Muscle of leg (tissue), 16 donors: ENCODE measurements at places on chromosomes 1 and 21. TPM values are rescaled to one million over a fixed set of nuclear protein-coding genes. Genes with fewer than 3 reads are reported as not detected.

Gene FCRL6
- total RNA-seq, result not detected

- H3K36me3 ChIP-seq, result no peaks in the 10 kb centered on the region
- H3K27ac ChIP-seq, result peak overlapping the region; percentile 82
- no peak for DNase-seq
- H3K4me3 ChIP-seq, result no peak overlapping the region
Observed at GRCh38 chr1:244155661-244156060, 104.6 kb downstream of the ZBTB18 start.

Gene MSH4
- total RNA-seq, result 0.44 TPM

DNA sequence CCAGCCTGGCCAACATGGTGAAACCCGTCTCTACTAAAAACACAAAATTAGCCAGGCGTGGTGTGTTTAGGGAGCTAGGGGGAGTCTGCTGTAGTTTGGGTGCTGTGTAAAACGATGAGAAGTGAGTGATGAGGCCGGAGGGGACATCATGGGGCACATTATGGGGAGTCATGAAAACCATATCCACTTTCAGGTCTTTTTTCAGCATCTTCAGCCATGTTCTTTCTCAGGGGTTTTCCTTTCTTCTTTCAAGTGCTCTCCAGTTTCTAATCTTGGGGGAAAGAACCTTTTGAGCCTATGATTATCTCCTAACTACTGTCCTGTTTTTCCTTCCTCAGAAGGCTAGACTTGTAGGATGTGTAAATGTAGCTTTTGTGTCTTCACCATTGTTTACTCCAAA lies 14.4 kb downstream of the KDM4A start:
- no peaks in the 10 kb centered on the region for H3K27me3 ChIP-seq
- DNase-seq, result no peak
- no peak overlapping the region for H3K4me3 ChIP-seq
- no peak overlapping the region for H3K27ac ChIP-seq
- H3K36me3 ChIP-seq, result peaks cover 87% of the 10 kb centered on the region

DNA sequence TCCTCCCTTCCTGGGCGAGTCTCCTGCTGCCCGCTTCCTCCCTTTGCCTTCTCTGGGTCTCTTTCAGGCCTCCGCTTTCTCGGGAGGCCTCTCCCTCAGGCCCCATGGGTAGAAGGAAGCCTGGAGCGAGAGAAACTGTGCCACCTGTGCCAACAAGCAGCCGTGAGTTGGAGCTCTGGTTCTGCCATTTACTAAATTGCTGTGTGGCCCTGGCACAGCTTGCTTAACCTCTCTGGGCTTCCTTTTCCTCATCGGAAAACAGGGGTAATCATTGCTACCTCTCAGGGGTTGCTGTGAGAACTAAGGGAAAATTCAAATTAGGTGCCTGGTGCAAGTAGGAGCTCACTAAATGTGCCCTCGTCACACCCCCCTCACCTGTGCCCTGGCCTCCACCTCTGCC lies 80.4 kb downstream of the PAX7 start:
- no peak for DNase-seq
- H3K4me3 ChIP-seq, result no peak overlapping the region
- H3K36me3 ChIP-seq, result peaks cover 20% of the 10 kb centered on the region
- peaks cover 38% of the 10 kb centered on the region for H3K4me1 ChIP-seq
- peaks cover 5% of the 10 kb centered on the region for H3K27me3 ChIP-seq
- peak overlapping the region; percentile 66 for H3K27ac ChIP-seq

Gene PKN2
- total RNA-seq, result 34.8 TPM

- H3K4me3 ChIP-seq, result no peak overlapping the region
- no peak for DNase-seq
- no peaks in the 10 kb centered on the region for H3K4me1 ChIP-seq
- no peaks in the 10 kb centered on the region for H3K27me3 ChIP-seq
- H3K27ac ChIP-seq, result no peak overlapping the region
Observed at GRCh38 chr1:246302251-246302625, 204.8 kb downstream of the SMYD3 start.

GRCh38 chr1:41779360-41779759 lies 139.4 kb downstream of the HIVEP3 start:
- H3K36me3 ChIP-seq, result no peaks in the 10 kb centered on the region
- no peaks in the 10 kb centered on the region for H3K27me3 ChIP-seq
- H3K4me3 ChIP-seq, result no peak overlapping the region
- DNase-seq, result no peak

Gene SVBP
- total RNA-seq, result 51.9 TPM

DNA sequence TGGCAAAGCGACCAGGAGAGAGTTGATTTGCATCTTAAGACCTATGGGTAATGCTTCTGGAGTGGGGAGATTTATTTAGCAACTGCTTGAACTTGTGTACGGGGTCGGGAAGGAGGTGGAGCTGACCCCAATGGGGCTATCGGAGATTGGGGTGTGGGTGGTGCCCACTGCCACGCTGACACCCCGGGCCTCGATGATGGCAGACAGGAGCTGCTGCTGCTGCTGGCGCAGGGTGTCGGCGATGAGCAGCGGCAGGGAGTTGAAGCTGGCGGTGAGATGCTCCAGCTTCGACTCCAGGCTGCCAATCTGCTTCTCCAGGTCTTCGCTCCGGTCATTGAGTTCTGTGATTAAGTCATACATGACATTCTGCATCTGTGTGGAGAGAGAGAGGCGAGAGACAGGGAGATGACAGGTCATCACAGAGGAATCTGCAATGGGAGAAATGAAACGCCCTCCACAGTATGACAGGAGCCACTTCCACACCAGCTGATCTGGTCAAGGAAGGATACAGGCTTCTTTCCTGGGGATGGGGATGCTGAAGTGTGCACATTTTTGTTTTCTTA lies 100.0 kb upstream of the ADAR start:
- no peaks in the 10 kb centered on the region for H3K27me3 ChIP-seq
- no peak for DNase-seq
- no peak overlapping the region for H3K27ac ChIP-seq
- H3K36me3 ChIP-seq, result peaks cover 18% of the 10 kb centered on the region
- H3K4me1 ChIP-seq, result no peaks in the 10 kb centered on the region
- H3K4me3 ChIP-seq, result no peak overlapping the region
